ENCODE measurements at places on chromosomes 2 and 18. TPM values are rescaled to one million over a fixed set of nuclear protein-coding genes. Genes with fewer than 3 reads are reported as not detected.

DNA sequence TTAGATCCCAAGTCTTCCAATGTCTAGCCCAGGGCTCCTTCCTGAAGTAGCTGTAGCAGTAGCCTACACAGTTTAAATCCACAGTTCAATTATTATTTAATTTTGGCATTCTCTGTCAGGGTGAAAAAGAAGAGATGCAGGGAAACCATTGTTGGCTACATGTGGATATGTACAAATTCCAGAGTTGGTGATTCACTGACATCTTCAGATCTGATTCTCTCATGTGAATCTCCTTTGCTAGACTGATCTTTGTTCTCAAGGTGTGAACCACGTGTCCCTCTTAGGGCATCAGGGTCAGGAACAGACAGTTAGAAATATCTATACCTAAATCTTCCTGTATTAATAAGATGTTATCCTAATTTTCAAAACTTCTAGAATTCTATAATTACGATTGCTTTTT lies 36.7 kb downstream of the ADCYAP1 start:
- no peak for DNase-seq
- H3K27me3 ChIP-seq: peaks cover 2% of the 10 kb centered on the region
- H3K27ac ChIP-seq: no peak overlapping the region
- no peaks in the 10 kb centered on the region for H3K4me1 ChIP-seq
- no peaks in the 10 kb centered on the region for H3K36me3 ChIP-seq

DNA sequence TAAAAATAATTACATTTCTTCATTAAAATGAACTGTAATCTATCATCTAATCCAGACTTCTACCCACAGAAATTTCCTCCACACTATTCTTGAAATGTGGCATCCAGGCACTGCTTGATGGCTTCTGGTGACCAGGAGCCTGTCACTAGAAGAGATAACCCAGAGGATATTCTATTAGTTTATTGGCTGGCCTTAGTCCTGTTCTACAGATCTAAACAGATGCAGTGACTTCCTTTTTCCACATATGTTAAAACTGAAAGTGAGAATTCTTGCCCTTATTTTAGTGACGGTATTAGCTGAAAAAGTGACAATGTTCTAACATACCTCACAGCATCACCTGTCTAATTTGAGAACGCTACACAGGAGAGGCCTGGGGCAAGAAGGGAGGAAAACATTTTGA lies 775.4 kb downstream of the TSN start:
- H3K4me1 ChIP-seq: no peaks in the 10 kb centered on the region
- DNase-seq: no peak
- H3K4me3 ChIP-seq: no peak overlapping the region
- H3K27ac ChIP-seq: no peak overlapping the region
- H3K36me3 ChIP-seq: no peaks in the 10 kb centered on the region
- H3K27me3 ChIP-seq: no peaks in the 10 kb centered on the region

GRCh38 chr2:112835061-112835501 lies 1.5 kb downstream of the IL1B start:
- H3K4me3 ChIP-seq: no peak overlapping the region
- DNase-seq: no peak
- H3K27me3 ChIP-seq: peaks cover 31% of the 10 kb centered on the region
- no peaks in the 10 kb centered on the region for H3K36me3 ChIP-seq

DNA sequence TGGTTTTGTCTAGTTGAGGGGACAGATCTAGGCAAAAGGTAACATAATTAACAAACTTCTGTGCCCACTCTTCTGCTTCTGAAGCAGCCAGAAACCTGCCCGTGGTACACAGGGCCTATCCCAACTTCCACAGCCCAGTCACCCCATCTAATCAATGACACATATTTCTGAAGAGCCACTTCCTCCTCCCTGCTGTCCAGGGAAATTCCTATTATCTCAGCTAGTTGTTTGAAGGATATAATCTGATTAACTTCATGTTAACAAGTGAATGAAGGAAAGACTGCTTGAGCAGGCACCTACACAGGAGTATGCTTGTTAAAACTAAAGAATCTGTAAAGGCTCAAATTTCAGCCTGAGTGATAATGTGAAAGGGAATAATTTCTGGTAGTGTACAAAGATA lies 61.4 kb downstream of the CCDC148 start:
- no peak overlapping the region for H3K27ac ChIP-seq
- H3K4me1 ChIP-seq: peaks cover 5% of the 10 kb centered on the region
- no peaks in the 10 kb centered on the region for H3K36me3 ChIP-seq
- no peak for DNase-seq
- peaks cover 11% of the 10 kb centered on the region for H3K27me3 ChIP-seq

LOXHD1 gene
- not detected for total RNA-seq

GRCh38 chr18:8705238-8705960 lies at the start of gene MTCL1:
TSS of gene MTCL1 (plus strand) at chr18:8705556. CDS start at chr18:8705661, 105 bp downstream.
- H3K4me3 ChIP-seq: peak within 1 kb of the TSS; percentile 95
- peaks cover 9% of the 10 kb centered on the region for H3K4me1 ChIP-seq
- H3K27ac ChIP-seq: peak within 1 kb of the TSS; percentile 72

GRCh38 chr2:197145471-197146056 lies 165.0 kb downstream of the ANKRD44 start:
- H3K4me1 ChIP-seq: peaks cover 52% of the 10 kb centered on the region
- peak overlapping the region; percentile 93 for H3K27ac ChIP-seq
- peak; percentile 73 for DNase-seq
- peak overlapping the region; percentile 55 for H3K4me3 ChIP-seq
- no peaks in the 10 kb centered on the region for H3K27me3 ChIP-seq

DNA sequence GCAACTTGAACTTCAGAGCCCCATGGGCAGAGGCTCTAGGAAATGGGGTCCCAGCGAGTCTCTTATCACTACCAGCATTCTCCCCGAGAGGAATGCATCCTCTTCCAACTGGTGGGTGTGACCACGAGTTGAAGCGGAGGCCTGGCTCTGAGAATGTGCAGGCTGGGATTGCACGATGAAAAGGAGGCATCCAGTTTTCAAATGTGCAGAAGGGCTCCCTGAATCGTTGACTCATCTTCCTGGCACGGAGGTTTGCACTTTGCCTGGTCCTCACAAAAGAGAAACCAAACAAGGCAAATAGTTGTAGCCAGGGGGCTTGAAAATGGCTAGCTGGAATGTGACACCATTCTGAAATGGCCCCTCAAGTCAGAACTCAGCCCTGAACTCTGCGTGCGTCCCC lies 216.7 kb downstream of the GLI2 start:
- H3K27me3 ChIP-seq: no peaks in the 10 kb centered on the region
- no peak overlapping the region for H3K27ac ChIP-seq
- H3K4me1 ChIP-seq: no peaks in the 10 kb centered on the region
- H3K4me3 ChIP-seq: no peak overlapping the region
- DNase-seq: no peak

CRYGC gene
- total RNA-seq: not detected

GRCh38 chr18:9993521-9994025 lies 79.8 kb downstream of the VAPA start:
- no peaks in the 10 kb centered on the region for H3K4me1 ChIP-seq
- H3K36me3 ChIP-seq: no peaks in the 10 kb centered on the region
- no peak overlapping the region for H3K27ac ChIP-seq
- no peak overlapping the region for H3K4me3 ChIP-seq

DNA sequence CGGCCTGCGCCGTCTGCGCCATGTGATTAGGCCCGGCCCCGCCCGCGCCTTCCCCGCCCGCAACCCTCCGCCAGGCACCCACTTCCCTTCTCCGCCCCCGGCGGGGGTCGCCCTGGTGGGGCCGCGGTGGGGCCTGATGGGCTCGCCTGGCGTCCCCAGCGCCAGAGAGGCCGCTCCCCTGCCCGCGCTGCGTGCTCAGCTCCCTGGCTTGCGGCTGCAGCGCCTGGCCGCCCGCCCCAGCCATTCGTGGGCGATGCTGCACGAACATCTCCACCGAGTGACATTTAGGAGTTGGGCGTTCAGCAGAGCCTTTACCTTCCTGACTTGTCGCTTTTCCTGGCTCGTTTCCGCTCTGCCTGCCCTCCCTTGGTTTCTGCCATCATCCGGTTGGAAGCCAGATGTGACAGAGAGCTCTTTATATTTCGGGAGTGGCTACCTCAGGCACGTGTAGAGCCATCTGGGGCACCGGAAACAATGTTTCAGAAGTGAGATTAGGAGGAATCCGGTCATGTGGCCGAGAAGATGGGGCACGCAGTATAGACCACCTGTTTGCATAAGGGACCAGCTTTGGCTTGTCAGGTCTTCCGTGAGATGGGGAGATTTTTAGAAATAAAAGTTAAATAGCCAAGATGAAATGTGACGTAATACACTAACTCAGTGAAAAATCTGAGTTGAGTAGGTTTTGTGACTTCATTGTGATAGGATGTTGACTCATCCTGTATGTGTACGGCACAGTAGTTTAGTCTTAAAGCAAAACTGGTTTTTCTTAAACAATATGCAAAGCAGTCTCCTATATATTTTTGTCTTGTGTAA lies 1.2 kb downstream of the GLS start:
- peak overlapping the region; percentile 87 for H3K4me3 ChIP-seq
- H3K4me1 ChIP-seq: peaks cover 31% of the 10 kb centered on the region
- peak; percentile 91 for DNase-seq
- peaks cover 36% of the 10 kb centered on the region for H3K36me3 ChIP-seq
- H3K27me3 ChIP-seq: peaks cover 2% of the 10 kb centered on the region

CYBRD1 gene
- total RNA-seq: 4.7 TPM

- no peak overlapping the region for H3K4me3 ChIP-seq
- peaks cover 2% of the 10 kb centered on the region for H3K36me3 ChIP-seq
Observed at GRCh38 chr2:39697454-39697853, 31.7 kb downstream of the TMEM178A start.

GRCh38 chr18:64986906-64987495 lies 763.8 kb upstream of the CDH7 start:
- DNase-seq: no peak
- H3K4me1 ChIP-seq: no peaks in the 10 kb centered on the region
- no peaks in the 10 kb centered on the region for H3K36me3 ChIP-seq

GRCh38 chr2:156763174-156763573 lies 327.0 kb downstream of the GPD2 start:
- no peaks in the 10 kb centered on the region for H3K27me3 ChIP-seq
- no peaks in the 10 kb centered on the region for H3K4me1 ChIP-seq
- H3K27ac ChIP-seq: no peak overlapping the region
- no peaks in the 10 kb centered on the region for H3K36me3 ChIP-seq

DNA sequence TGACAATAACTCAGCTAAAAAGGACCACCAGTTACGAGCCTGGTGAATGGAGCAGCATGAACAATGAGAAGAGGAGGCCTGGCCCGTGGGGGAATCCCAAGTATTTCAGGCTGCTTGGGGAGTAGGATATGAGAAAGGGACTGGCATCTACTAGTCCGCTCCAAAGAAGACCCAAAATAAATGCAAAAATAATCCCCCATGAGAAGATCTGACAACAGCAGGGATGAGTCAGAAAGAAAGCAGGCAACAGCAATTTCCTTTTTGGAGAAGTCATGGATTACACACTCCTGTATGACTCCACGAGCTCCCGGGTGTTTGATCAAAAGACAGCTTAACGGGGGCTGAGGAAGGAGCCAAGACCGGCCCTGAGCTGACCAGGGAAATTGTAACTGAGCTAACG lies 111.4 kb downstream of the SOX11 start:
- H3K27ac ChIP-seq: no peak overlapping the region
- H3K4me3 ChIP-seq: no peak overlapping the region
- no peaks in the 10 kb centered on the region for H3K4me1 ChIP-seq
- no peaks in the 10 kb centered on the region for H3K36me3 ChIP-seq
